Naive thymus-derived CD4-positive, alpha-beta T cell (primary cell): ENCODE measurements at places on chromosomes 5 and 9. TPM values are rescaled to one million over a fixed set of nuclear protein-coding genes. Genes with fewer than 3 reads are reported as not detected.

GRCh38 chr5:159503236-159503635, 172.9 kb upstream of the IL12B start:
- no peak for DNase-seq

- DNase-seq: no peak
These were observed 4.8 kb upstream of the ZNF366 start for GRCh38 chr5:72511774-72512592.

- no peak for DNase-seq
These were observed 14.6 kb upstream of the ZNF608 start for GRCh38 chr5:124761010-124761409.

- DNase-seq: no peak
These were observed 8.0 kb downstream of the SPOCK1 start for GRCh38 chr5:137491121-137491520.

GRCh38 chr5:171826132-171826531, 40.5 kb downstream of the SMIM23 start:
- no peak for DNase-seq

- DNase-seq: no peak
These were observed 67.6 kb upstream of the SELENOP start for GRCh38 chr5:42879291-42879690.

DNA sequence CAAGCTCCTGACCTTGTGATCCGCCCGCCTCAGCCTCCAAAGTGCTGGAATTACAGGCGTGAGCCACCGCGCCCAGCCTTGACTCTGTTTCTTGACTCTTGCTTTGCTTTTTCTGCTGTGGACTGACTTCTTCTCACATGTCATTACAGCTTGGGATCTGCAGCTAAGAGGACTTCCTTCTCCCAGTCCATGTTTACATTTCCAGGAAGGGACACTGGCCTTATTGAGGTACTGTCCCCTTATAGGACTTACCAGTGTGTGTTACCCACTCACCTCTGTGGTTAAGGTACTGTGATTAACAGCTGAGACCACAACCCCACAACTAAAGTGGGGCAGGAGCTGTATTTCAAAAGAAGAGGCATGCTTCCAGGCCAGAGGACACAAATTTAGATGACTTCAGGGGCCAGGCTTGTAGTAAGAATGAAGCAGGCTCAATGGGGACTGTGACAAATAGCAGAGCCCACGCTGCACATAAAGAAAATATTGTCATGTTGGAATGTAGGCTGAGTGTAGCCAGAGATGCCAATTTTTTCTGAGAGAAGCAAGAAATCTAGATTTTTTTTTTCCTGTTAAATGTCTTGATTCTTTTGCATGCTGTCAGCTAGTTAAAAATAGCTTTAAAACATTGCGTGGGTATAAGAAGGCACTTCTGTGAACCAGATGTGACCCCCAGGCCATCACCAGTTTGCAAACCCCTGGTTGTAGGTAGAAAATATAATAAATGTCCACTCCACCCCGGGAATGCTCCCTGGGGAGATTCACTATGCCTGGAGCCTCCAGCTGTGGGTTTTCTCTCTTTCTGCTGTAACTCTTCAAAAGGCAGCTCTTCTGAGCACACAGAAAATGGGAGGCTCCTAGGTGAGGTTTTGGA, 75.0 kb downstream of the PTPDC1 start:
- DNase-seq: no peak

DNA sequence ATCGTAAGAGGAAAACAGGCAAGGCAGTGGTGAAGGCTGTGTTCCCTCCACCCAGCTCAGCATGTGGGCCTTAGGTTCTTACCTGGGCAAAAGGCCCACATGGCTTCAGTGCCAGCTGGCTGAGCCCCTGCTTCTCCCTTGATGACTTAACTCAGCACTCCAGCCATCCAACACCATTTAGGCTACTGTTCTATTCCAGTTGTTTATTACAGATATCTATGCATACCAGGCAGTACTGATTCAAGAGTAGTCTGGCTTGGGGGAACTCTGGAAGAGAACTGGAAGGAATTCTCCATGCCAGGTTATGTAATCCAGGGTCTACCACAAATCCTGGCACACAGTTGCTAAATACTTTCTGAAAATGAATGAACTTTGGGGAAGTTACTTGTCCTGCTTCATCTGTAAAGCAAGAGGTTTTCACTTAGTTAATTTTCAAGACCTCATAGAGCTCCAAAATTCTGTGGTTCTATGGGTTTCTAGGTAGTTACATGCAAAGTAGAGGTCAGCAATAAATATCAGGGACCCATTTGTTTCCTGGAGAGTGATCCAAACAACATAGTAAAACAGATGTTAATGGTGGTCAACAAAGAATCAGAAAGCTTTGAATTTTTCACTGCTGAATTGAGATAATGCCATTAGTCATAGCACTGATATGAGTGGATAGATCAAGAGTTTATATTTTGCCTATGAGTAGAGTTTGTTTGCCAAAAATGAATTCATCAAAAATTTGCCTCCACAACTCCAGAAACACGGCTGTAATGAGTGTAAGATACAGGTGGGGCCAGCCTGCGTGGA, 88.2 kb upstream of the OSMR start:
- DNase-seq: no peak

GRCh38 chr9:130354378-130354777, 88.8 kb downstream of the HMCN2 start:
- DNase-seq: no peak

GRCh38 chr9:113943112-113944009, 67.3 kb downstream of the ZNF618 start:
- no peak for DNase-seq

DNA sequence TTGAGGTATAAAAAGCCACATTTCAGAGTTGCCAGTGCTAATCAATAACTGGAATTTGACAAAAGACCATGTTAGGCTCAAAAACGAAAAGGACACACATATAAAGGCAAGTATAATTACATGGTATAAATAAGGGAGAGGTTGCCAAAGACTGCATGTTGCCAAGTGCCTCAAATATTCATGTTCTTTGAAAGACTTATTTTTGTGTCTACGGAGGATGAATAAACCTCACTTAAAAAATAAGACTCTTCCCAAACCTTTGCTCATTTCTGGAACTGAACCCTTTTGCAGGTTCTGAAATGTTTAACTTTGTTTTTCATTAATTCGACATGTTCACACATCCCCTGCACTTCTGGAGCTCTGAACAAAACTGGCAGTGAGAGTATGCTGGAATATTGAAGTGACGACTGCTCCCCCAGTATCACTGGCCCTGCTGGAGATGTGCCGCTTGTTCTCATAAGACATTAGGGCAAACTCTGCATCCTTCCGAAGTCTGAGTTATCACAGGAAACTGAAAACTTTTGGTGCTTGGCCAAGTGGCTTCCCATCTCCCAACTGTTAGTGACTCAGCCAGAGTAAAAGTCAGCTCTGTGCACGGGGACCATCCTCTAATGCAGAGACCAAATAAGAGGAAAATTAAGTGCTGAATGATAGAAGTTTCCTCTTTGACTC, 336.8 kb downstream of the GLIS3 start:
- no peak for DNase-seq

DNA sequence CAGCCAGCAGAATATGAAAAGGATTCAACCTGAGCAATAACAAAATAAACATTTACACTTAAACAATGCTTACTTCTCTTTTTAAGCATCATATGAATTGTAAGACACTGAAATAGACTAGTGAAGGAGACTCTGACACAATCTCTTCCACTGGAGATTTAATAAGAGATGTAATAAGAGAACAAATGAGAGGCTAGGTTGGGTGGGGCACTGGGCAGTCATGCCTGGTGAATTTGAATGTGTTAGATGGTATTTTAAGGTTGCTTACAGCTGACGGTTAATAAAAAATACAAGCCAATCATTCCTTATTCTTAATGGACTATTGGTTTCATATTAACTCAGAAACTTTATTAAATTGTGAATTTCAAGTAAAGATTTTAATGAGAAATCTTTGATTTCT, 105.9 kb upstream of the TARS1 start:
- no peak for DNase-seq

DNA sequence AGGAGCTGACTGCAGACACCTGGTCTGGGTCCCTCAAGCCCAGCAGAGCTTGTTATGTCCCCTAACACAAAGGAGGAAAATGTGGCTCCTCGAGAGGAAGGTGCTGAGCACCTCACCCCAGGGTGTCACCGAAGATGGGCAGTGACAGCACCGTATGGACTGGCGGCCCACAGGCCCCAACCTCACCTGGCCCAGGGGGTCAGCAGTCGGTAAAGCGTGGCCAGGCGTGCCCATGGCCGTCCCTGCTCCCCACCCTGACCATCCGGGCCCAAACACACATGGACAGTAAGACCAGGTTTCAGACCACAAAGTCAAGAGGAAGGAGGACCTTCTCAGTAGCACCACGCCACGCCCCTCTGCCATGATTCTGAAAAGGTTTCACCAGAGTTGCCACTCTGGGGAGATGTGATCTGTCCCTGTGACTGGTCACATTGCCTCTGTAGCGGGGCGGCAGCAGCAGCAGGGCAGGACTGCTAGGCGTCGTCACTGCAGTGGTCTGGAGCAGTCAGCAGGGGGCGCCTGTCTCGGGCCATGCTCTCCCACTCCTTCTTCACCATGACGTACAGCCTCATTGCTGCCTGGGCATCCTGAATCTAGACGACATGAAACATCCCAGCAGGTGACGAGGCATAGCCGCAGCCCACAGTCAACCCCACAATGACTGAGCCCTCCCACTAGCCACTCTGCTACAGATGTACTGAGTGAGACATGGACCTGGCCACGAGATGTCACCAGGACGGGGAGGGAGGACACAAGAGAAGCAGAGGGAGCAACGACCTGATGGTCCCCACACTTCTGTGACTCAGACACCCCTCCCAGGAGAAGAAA, 11.1 kb downstream of the REXO4 start:
- peak; percentile 69 for DNase-seq

- no peak for DNase-seq
These were observed at the start of gene PTPDC1 for GRCh38 chr9:94084314-94084713. Gene PTPDC1 (plus strand): TSS chr9:94084464. CDS start chr9:94084531, 67 bp downstream.

GRCh38 chr9:125749287-125749935, 2.2 kb downstream of the PBX3 start:
- DNase-seq: no peak

- DNase-seq: no peak
These were observed 50.7 kb downstream of the UIMC1 start for GRCh38 chr5:176955895-176956294.

GRCh38 chr9:126413391-126414068, 86.9 kb downstream of the MVB12B start:
- no peak for DNase-seq

DNA sequence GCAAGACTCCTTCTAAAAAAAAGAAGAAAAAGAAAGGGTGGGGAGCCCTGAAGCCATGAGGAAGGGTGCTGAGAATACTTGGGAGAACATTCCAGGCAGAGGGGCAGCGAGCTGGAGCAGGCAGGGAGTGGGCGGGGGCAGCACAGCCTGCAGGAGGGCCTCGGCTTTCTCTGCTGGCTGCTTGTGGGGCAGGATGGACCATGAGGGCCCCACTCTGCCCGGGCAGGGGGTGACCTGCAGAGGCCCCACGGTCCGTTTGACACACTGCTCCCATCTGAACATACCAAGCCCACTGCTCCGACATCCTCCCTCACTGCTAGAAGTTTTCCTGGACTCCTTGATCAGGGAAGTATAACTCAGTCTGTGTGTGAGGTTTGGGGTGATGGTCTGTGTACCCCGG, 11.7 kb upstream of the NUP214 start:
- no peak for DNase-seq

DNA sequence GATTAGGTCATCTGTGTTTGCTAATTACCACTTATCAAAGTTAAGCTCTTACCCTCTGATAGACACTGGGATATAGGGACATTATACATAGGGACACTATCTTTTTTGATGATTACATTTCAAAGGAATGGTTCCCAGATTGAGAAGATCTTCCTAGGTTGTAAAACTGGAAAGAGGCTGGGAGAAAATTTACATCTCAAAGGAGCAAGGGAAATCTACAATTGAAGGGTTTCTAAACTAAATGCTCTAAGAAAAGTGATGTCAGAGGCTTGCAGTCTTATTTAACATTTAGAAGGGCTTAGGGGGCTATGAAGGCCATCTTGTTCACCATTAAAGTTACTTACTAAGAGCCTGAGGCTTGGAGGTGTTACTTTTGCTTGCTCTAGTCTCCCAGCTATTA, 242.8 kb downstream of the PRR16 start:
- DNase-seq: no peak

Gene AQP7
- 1.1 TPM in 2 replicates for total RNA-seq

Gene MLANA
- total RNA-seq: not detected

Gene FOXD1
- total RNA-seq: not detected

Gene ESM1
- 1.2 TPM for total RNA-seq

Gene TMEM232
- total RNA-seq: 3.0 TPM

Gene PCDHGA11
- total RNA-seq: 0.22 TPM

Gene RUSC2
- 5.4 TPM for total RNA-seq

Gene ZDHHC21
- 6.2 TPM for total RNA-seq

Gene ZNF454
- 0.32 TPM for total RNA-seq

Gene IRX4
- not detected for total RNA-seq

Gene LCN2
- not detected for total RNA-seq
